ENCODE measurements at places on chromosomes 6 and 20. TPM values are rescaled to one million over a fixed set of nuclear protein-coding genes. Genes with fewer than 3 reads are reported as not detected.

The BPIFB4 gene
- total RNA-seq: not detected

The PLG gene
- total RNA-seq: not detected

The ADA gene
- 62.7 TPM for total RNA-seq

The PROKR2 gene
- total RNA-seq: not detected

The OPN5 gene
- not detected for total RNA-seq

The MAS1 gene
- not detected for total RNA-seq

Data from A549 treated with CpdA at 1 μM for 4 hours (cell line).